ENCODE measurements at places on chromosomes 1 and 21. TPM values are rescaled to one million over a fixed set of nuclear protein-coding genes. Genes with fewer than 3 reads are reported as not detected.

Gene CBS
- total RNA-seq: 32.1 TPM

Gene KCNE1
- 2.5 TPM for total RNA-seq

Gene TCHHL1
- not detected for total RNA-seq

Gene MIS18A
- 7.0 TPM for total RNA-seq

Gene HTR6
- total RNA-seq: not detected

Gene CD1C
- total RNA-seq: 4.8 TPM

Gene KLHDC8A
- total RNA-seq: not detected

Gene AMY2A
- total RNA-seq: not detected

Gene CLCA1
- not detected for total RNA-seq

Gene CDC42
- 248 TPM for total RNA-seq

Gene OLIG2
- not detected for total RNA-seq

Gene OLIG1
- 1.5 TPM for total RNA-seq

Gene FNDC10
- total RNA-seq: 2.6 TPM

Gene KRTCAP2
- 198 TPM for total RNA-seq

Gene BRDT
- total RNA-seq: not detected

Gene NTMT2
- total RNA-seq: not detected

Gene RHD
- not detected for total RNA-seq

Gene KAZN
- total RNA-seq: 60.8 TPM

Gene DYNLT5
- total RNA-seq: 1.4 TPM

Gene PADI2
- 6.0 TPM for total RNA-seq

Gene LSS
- total RNA-seq: 24.6 TPM

Gene VAV3
- total RNA-seq: 87.5 TPM

Gene DISP3
- total RNA-seq: 0.19 TPM

Gene CA6
- not detected for total RNA-seq

Gene SEMA4A
- total RNA-seq: 45.9 TPM

Gene SYT14
- total RNA-seq: 1.3 TPM

Gene TMEM125
- total RNA-seq: 17.5 TPM

Gene AADACL3
- total RNA-seq: not detected

Gene ELF3
- total RNA-seq: 400 TPM

Gene FAM78B
- 1.4 TPM for total RNA-seq

Gene TBX15
- 0.82 TPM for total RNA-seq

Gene GPR37L1
- total RNA-seq: 0.13 TPM

Gene ZNF687
- total RNA-seq: 30.3 TPM

Gene COL16A1
- 29.0 TPM for total RNA-seq

Gene CD48
- 20.5 TPM for total RNA-seq

Gene TAS1R3
- total RNA-seq: 1.3 TPM

All from kidney (tissue), 22 donors.